Muscle of arm (tissue), 14 donors: ENCODE measurements at places on chromosomes 16 and 17. TPM values are rescaled to one million over a fixed set of nuclear protein-coding genes. Genes with fewer than 3 reads are reported as not detected.

Gene TMIGD1
- polyA plus RNA-seq = not detected

- DNase-seq = no peak
Measured at GRCh38 chr17:77867308-77867781, 91.2 kb upstream of the TNRC6C start.

Gene MPV17L
- 2.7 TPM for polyA plus RNA-seq

Gene PPP1R27
- polyA plus RNA-seq = 26.1 TPM

DNA sequence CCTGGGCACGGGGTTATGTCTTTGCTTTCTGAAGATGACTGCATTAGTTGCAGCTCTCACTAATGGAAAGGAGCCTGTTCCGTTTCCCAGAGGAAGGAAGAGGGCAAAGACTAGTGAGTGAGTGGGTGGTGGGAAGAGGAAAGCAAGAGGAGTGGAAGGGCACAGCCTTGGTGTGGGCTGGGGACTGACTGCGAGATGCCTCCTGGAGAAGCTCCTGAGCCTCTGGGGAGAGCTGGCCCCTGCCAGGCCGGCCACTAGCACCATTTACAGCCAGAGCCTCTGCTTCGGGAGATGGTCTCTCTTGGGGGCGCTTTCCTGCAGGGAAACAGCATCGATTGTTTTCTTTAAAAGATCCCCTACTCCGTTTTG is 825 bp upstream of the RHBDL3 start:
- DNase-seq = no peak

- DNase-seq = no peak
Measured at GRCh38 chr17:27473748-27474609, 17.7 kb downstream of the KSR1 start.

DNA sequence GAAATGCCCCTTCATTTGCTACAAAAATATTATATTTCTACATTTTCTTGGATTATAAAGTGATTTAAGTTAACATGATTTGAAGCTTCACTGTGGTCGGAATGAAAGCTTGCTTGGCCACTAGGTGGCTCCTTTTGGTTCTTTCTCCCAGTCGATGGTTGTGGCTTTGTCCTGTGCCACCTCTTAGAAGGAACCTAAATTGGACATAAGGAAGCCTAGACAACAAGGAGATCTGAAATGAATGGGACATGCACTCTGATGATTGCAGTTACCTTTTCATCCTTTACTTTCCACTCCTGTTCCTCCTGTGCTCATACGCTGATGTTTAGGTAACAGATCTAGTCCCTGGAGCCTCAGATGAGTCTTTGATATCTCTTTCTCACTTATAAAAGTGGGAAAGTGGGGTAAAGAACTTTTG is 39.2 kb downstream of the FTO start:
- no peak for DNase-seq

Gene ATF7IP2
- polyA plus RNA-seq = 5.2 TPM

- DNase-seq = no peak
Measured at GRCh38 chr16:86718118-86718517, 139.8 kb downstream of the FOXL1 start.

- no peak for DNase-seq
Measured at GRCh38 chr16:84929421-84930297, 81.7 kb downstream of the ZDHHC7 start.

DNA sequence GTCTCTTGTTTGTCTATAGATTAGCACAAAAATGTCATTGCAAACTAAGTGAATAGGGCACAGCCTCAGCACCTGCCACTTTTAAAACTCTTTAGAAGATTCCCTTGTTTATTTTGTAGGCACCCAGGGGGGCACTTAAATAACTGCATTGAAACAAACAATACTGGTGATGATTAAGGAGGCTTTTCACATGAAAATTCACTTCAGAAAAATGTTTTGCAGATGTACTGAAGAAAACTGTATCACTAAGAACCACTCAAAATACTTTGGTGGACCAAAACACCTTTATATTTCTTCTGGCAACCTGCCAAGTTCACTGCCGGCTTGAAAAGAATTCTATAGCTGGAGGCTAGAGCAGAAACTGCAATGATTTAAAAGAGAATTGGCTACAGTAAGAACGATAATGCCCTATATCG is 281.5 kb downstream of the TOX3 start:
- DNase-seq = no peak

GRCh38 chr16:78005881-78006280 is 16.5 kb upstream of the CLEC3A start:
- DNase-seq = no peak

DNA sequence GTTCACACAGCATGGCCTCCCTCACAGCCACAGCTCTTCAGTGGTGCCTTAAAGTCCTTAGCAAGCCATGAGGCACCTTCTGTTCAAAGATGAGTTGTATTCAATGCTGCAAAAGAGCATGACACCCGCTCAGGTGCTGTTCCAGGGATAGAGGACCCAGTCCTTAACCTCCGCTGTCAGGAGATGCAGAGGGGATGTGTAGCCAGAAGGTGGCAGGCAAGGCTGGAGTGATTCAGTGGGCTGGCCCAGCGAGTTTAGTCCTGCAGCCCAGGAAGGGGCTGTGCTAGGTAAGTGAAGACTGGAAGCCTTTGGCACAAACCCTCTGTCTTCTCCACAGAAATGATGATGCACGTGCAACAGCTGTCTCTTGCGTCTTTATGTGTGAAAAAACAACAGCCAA is 25.0 kb upstream of the ADAM11 start:
- DNase-seq = no peak

GRCh38 chr17:9020096-9020823 is 1.1 kb upstream of the NTN1 start:
- no peak for DNase-seq

GRCh38 chr16:62077998-62078397 is 41.8 kb upstream of the CDH8 start:
- DNase-seq = no peak

Gene TP53TG3B
- polyA plus RNA-seq = not detected

Gene SOX15
- polyA plus RNA-seq = 2.1 TPM

GRCh38 chr17:36030956-36031355 is 13.2 kb upstream of the CCL23 start:
- DNase-seq = no peak

Gene SLC52A1
- 0.08 TPM for polyA plus RNA-seq
